ENCODE measurements at places on chromosomes 2 and 18.

DNA sequence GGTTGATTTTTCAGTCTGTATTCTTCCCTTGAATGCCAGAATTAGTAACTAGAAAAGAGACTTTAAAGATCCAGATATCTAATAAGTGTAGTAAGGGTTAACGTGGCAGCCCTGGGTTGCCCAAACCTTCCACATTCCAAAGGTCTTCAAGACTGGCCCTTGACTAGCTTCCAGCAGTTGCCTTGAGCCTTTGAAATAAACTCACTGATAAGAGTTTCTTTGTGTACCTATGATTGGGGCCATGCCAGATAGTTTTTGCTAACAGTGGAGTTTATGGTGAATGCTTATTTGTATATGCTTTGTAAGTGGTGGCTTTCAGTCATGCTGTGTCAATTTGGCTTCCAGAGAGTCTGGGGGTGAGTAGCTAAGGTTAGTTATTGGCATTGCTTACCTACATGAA, 722.3 kb downstream of the RNF144A start:
- DNase-seq, result no peak

GRCh38 chr18:10518595-10519255, 7.1 kb upstream of the NAPG start:
- DNase-seq, result no peak

- DNase-seq, result no peak
Observed at GRCh38 chr2:54941248-54941984, 108.8 kb downstream of the RTN4 start.

DNA sequence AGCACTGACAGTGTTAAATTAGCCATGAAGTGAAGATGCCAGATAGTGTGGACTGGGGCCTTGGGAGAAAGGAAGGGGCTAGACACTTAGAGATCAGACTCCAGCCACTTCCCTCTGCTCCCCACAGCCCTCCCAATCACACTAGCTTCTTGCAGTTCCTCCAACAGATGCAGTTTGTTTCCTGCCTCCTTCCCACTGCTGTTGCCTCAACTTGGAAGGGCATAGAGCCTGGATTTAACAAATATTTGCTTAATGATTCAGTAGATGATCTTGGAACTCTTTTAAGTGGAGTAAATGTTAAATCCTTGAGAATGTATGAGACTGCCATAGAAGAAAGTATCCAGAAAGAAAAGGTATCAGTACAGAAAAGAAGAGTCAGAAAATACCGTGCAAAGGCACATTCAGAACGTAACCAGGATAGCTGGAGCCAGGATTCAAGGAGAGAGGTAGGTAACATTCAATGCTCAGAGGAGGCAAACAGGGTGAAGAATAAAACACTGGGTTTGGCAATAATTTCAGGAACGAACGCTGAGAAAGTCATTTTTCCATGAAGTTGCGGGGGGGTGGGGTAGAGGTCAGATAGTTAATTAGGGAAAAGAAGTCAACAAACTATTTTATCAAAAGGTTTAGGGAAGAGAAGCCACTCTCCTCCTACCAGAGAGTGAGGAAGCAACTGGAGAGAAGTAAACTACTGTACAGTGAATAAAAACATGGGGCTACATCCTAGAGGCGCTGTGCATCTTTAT, 1.3 kb upstream of the BZW1 start:
- DNase-seq, result no peak

GRCh38 chr2:67719351-67719750, 322.2 kb downstream of the ETAA1 start:
- no peak for DNase-seq

DNA sequence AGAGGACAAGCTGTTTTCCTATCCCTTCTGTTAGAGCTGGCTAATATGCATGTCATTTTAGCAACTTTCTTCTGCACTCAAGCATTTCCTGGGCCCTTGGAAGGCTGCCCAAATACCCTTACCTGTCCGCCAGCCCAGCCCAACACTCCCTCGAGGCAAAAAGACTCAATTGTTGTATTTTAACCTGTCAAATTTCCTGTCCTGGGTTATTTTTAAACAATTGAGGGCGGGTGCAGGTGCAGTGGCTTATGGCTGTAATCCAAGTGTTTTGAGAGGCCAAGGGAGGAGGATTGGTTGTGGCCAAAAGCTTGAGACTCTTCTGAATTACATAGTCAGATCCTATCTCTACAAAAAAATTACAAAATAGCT, 125.0 kb upstream of the ARHGAP28 start:
- DNase-seq, result no peak

- no peak for DNase-seq
Observed at GRCh38 chr2:169112841-169113240, 43.5 kb downstream of the DHRS9 start.

GRCh38 chr2:168424112-168424951, 31.7 kb upstream of the CERS6 start:
- DNase-seq, result no peak

- no peak for DNase-seq
Observed at GRCh38 chr2:173760553-173760952, 204.6 kb downstream of the SP3 start.

DNA sequence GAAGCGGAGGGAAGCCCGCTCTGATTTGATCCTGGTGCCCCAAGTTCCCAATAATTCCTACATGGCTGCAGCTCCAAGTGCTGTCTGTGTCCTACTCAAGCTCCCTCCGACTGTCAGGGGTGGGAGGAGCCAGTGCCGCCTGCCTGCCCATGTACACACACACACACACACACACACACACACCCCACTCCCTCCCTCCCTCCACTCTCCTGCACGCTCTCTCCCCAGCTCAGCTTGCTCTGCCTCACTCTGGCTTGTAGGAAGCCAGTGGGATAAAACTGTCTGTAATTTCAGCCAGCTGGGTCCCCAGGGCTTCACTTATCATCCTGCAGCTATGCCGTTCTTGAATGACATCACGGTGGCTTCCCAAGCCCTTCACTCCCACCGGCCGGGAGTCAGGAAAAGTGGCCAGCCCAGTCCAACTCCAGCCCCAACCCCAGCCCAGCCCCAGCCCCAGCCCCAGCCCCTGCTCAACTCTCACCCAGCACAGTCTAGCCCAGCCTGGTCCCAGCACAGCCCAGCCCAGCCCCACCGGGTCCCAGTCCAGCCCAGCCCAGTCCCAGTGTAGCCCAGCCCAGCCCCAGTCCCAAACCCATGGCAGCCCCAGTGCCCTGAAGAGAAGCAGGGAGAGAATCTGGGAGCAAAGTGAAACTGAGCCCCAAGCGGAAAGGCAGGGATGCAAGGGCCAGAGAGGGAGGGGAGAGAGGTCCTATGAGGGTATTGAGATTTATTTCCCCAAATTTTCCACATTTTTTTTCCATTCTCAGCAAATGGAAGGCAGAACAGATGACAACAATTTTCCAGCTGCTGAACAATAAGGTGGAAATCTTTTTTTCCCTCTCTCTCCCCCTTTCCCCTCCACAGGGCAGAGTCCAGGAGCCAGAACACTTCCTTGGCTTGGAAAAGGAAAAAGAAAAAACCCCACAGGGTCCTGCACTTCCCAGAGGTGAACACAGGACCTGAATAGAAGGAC, 144.0 kb downstream of the TNS1 start:
- no peak for DNase-seq

- no peak for DNase-seq
Observed at GRCh38 chr2:229370509-229370908, 99.4 kb upstream of the PID1 start.

DNA sequence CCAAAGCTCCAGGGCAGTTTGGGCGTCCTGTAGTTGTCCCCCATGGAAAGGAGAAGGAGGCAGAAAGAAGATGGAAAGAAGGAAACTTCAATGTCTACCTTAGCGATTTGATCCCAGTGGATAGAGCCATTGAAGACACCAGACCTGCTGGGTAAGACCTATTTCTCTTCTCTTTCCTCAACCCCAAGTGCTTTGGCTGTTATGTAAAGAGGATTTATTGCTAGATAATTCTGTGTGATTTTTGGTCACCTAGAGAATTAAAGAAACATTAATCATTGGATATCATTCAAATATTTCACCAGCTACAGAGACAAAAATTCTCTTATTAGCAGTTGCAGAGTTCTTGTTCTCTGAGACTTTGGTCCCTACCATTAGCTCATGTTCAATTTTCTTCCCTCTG, 1.9 kb downstream of the GALNT5 start:
- no peak for DNase-seq

GRCh38 chr2:12605366-12605765, 111.4 kb upstream of the TRIB2 start:
- DNase-seq, result no peak

DNA sequence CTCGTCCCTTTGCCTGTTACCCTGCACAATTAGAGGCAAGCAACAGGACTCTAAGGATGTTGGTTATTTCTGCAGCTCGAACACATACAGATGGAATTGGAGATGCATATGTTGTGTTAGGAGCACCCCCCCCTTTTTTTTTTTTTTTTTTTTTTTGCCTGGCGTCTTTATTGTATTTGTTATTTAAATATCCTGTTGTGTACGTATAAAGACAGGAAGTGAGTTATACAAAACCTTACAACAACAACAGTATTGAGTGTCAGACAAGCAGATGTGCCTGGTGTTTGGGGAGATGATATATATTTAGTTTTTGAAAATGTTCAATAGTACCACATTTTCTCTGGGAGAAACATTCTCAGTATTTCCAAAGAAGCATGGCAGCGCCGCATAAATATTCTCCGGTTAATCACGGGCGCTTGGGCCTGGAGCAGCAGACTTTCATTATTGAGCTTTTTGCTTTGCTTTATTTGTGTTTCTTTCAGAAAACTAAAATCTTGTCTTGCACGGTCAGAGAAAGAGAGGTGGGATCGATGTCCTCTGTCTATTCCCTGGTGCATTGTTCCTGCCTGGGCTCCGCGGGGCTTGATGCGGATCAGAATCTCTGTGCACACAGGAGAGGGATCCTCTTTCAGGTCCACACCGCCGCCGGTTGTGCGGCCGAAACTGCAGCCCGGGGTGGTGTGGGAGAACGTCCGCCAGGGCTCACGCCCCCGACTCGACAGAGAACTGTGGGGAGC, 23.2 kb upstream of the ZNF516 start:
- DNase-seq, result no peak

Data from CD4-positive, alpha-beta T cell treated with Interleukin-4 for 1 hour (primary cell).